NCI-H524 (cell line): ENCODE measurements at places on chromosomes 5 and 9.

GRCh38 chr9:13841746-13842462 lies 472.0 kb downstream of the NFIB start:
- DNase-seq = no peak

DNA sequence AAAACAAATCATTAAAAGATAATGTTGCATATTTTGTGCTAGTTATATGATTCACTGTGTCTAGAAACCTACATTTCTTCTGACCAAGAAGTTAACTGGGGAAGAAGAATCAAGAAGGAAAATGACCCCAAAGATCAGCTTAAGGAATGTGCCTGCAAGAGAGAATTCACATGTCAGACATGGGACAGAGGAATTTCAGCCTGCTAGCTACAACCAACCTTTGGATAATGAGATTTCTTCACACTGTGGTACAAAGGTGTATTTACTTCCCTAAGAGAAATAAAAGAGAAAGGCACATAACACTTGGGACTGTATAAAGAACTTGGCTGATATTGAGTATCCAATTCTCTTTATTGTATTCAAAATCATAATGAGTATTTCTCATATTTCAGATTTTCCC lies 39.6 kb upstream of the ELL2 start:
- DNase-seq = no peak

DNA sequence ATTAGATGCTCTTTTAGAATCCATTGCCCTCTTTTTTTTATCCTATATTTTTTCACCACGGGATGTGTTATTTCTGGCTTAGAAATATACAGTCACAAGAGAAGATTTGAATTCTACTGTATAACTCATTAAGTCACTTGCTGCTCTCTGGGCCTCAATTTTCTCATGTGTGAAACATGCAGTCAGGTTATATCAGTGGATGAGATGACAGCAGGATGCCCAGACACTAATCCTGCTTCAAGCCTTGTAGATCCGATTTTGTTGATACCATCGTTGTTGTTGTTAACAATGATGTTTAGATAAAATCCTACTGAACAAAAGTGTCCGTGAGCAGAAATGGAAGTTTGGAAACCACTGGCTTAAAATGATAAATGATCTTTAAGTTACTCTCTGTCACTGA lies 421.9 kb upstream of the DMAC1 start:
- peak; percentile 58 for DNase-seq

GRCh38 chr9:95000821-95001220 lies 274.3 kb downstream of the AOPEP start:
- DNase-seq = no peak

DNA sequence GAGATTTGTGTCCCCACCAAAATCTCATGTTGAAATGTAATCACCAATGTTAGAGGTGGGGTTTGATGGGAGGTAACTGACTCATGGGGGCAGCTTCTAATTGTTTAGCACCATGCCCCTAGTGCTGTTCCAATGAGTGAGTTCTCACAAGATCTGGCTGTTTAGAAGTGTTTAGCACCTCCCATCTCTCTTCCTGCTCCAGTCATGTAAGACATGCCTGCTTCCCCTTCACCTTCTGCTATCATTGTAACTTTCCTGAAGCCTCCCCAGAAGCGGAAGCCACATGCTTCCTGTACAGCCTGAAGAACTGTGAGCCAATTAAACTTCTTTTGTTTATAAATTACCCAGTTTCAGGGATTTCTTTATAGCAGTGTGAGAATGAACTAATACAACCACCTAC lies 170.5 kb downstream of the NDUFS4 start:
- DNase-seq = no peak

DNA sequence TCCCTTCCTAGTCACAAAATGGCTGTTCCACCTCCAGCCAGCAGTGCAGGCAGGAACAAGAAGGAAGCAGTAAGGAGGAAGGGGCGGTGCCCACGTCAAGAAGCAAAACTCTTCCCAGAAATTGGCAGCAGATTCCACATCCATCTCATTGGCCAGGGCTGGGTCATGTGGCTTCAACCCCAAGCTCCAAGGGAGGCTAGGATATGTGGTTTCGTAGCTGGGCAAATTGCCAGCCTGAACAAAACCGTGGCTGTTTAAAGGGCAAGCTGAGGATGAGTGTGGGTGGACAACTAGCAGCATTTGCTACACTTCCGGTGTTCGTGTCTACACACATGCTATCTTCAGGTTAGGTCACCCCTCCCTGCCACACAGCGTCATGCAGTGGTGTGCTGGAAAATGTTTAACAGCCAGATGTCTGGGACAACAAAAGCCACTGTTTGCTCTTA lies 92.1 kb upstream of the MAP1B start:
- peak; percentile 61 for DNase-seq

GRCh38 chr9:136571531-136571930 lies 25.7 kb upstream of the NOTCH1 start:
- DNase-seq = no peak

DNA sequence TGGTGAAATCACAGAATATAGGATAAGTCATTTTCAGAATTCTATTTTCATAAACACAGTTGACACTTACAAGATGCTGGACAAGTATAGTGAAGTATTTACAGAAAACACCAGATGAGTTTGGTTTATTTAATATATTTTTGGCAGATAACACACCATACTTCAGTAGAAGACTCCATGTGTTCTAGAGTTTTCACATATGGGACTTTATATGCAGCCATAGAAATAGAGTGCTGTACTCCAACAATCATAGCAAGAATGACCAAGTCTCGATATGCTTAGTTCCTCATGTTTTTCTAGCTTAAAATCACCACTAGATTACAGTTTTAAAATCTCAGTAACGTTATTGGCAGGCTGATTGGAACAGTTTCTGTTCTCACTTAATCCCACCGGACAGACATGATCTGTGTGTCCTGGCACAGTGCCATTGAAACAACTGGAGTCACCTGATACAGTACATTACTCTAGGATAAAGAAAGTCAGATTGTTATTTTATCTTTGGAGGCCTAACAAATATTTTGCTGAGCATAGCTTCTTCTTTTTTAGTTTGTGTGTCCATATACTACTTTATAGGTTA lies 45.8 kb upstream of the ERBIN start:
- DNase-seq = peak; percentile 62

GRCh38 chr5:35212122-35212982 lies 17.9 kb downstream of the PRLR start:
- DNase-seq = no peak

DNA sequence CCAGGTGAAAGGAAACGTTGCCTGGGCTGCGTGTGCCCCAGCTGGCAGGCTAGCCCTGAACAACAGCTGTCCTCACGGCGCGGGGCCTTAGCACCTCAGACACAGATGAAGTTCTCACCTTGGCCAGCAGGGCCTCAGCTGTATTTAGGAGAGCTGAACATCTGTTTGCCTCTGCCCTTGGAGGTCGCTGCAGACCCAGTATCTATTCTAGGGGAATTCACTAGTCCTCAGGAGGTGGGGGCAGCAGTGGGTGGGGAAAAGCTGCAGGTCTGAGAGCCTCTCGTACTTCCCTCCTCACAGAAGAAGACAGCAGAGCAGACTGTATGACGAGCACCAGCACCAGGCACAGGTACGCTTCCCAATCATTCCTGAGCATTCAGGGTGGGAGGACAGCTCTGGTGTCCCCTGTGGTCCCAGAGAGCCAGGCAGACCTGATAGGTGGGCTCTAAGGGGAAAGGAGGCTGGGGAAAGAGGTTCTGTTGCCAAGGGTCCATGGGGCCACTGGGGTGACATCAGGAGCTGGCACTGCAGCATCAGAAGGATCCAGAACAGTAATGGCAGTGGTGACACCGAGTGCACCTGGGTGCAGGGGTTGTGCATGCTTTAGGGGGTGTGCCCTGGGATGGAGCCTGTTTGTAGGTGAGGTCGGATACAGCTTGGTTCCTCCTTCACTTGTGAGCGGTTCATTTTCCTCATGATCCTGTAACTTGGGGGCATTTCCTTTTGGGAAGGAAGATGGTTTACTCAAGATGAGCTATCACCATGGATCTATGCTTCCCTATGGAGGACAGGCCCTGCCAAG lies 13.8 kb downstream of the CD74 start:
- no peak for DNase-seq

- DNase-seq = no peak
Observed at GRCh38 chr9:40884072-40884901, 244.2 kb downstream of the FOXD4L6 start.

GRCh38 chr9:21429191-21429590 lies 11.0 kb upstream of the IFNA1 start:
- no peak for DNase-seq

- DNase-seq = no peak
Observed at GRCh38 chr5:169442403-169442874, 141.1 kb upstream of the SPDL1 start.

- peak; percentile 44 for DNase-seq
Observed at GRCh38 chr9:9045072-9045471, 1245.5 kb upstream of the DMAC1 start.

DNA sequence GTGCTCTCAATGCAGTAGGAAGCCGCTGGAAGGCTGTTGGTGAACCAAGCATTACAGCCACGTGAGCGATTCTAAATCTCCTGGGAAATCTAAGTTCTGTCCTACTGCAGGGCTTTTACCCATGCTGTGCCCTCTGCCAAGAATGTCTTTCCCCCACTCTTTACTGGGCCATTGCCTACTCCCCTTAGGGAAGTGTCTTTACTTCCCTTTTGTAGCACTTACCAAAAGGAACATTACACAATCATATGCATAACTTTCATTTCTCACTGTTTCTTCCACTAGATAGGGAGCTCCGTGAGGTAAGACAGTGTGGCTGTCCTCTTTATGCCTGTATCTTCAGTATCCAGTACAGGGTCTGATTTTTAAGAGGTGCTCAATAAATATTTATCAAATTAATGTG lies 241.7 kb upstream of the NR4A3 start:
- DNase-seq = no peak

DNA sequence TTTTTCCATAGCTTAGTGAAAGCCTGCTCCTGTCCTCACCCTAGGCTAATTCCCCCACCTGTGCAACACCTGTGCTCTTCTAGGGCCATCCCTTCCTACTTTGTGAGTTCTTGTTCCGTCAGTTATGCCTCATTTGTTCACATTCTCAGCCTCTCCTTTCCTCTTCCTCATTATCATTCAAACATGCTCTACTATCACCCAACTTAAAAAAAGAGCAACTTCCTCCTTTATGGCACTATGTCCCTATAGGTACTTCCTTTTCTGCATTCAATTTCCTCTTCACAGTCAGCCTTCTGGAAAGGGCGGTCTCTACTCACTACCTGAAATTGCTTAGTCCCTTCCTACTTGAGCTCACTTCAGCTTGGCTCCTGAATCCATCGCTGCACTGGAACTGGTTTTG lies 111.8 kb upstream of the LHFPL2 start:
- no peak for DNase-seq

DNA sequence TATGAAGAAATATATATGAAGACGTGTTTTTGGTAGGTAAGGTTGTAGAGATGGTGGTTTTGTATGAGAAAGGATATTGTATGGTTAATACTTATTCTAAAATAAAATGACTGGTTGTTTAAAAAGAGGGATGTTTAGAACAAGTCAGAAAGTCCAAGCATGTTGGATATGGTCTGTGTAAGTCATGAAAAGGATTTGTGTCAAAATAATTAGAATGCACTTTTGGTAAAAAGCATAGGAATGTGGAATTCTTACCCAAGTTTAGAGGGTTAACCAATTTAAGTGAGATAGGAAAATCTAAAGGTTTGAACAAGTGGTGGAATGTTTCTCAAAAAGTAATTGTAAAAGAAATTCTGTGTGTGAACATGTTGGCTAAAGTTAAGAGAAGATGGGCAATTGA lies 1556.5 kb upstream of the C9orf72 start:
- no peak for DNase-seq

DNA sequence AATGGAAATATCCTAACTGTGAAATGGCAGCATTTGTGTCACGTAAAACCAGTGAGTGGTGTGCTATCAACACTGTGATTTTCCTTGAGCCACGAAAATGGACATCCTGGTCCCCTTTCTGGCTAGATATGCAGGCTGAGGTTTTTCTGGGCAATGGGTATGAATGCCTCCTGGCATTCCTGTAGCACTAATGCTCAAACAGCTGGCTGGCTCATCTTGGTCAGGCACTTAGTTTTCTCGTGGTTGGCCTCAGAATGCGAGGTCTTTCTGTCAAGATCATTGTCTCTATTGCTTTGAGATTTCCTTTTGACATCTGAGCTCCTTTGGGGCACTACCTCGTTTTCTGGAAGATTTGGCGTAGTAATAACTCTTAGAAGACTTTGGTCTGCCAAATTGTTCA lies 15.6 kb downstream of the SLC1A3 start:
- DNase-seq = no peak

DNA sequence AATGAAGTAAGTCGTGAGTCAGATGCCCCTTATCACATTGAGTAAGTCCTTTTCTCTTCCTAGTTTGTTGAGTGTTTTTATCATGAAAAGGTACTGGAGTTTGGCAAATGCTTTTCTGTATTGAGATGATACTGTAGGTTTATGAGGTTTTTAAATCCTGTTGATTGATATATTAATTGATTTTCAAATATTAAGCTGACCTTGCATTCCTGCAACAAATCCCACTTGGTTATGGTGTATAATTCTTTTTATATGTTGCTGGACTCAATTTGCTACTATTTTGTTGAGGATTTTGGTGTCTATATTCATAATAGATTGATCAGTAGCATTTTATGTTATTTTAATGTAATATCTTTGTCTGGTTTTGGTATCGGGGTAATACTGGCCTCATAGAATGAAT lies 81.0 kb upstream of the BNC2 start:
- DNase-seq = no peak

GRCh38 chr5:144979516-144980264 lies 809.0 kb downstream of the KCTD16 start:
- no peak for DNase-seq
